ENCODE measurements at places on chromosomes 3 and 15.

- no peak for DNase-seq
These were observed 29.3 kb downstream of the CD200 start for GRCh38 chr3:112362221-112362620.

GRCh38 chr3:71097557-71097956, 486.0 kb downstream of the FOXP1 start:
- DNase-seq, result no peak

DNA sequence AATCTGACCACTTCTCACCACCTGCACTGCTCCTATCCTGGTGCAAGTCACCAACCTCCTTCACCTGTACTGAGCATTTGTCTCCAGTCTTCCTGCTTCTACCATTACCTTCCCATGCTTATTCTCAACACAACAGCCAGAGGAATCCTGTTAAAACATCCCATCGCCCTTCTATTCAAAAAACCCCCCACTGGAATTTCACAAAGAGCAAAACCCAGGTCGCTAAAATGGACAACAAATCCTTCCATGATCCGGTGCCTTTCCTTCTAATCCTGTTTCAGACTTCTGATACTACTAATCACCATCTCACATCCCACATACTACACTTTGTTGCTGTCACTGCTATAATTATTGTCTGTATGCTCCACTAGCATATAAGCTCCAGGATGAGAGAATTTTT, 85.2 kb downstream of the ERC2 start:
- DNase-seq, result no peak

- no peak for DNase-seq
These were observed 50.8 kb downstream of the RFX7 start for GRCh38 chr15:56192659-56193442.

DNA sequence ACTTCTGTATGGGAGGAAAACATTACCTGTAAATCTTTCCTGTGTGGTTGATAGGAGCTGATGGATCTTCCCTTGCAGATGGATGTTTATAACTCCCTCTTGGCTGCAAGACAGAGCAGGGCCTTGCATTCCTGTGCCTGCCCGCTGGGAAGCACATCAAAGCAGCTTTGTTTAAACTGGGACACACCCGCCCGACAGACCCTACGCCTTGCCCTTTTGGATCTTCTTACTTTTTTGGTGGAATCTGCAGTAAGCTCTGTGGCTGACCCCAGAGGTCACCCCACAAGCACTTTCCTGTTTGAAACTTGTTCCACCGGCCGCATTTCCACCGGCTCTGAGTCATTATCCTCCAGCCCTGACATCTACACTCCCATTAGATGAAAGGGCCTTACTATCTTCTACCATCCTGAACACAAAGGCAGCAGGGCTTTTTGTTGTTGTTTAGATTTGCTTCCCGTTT, 244.1 kb upstream of the STT3B start:
- DNase-seq, result no peak
